ENCODE measurements at places on chromosomes 7 and 10.

- no peaks in the 10 kb centered on the region for H3K27me3 ChIP-seq
- no peak overlapping the region for H3K4me3 ChIP-seq
- no peak for DNase-seq
- no peaks in the 10 kb centered on the region for H3K36me3 ChIP-seq
Observed at GRCh38 chr7:134120405-134120804, 6.7 kb upstream of the LRGUK start.

DNA sequence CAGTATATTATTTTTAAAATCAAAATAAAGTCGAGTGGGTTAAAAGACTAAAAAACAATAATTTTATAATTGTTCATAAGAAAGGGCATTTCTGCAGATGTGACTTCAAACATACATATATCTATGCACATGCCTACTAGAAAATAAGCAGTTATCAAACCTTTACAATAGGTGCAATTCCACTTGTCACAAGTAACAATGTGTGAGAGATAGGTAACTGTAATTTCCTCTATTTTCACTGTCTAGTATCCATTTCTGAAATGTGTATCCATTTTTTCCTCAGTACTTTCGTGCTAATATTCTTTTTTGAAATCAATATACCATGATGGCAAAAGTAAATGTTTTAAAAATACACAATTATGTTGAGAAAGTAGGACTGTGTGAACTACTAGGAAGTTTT lies 96.9 kb upstream of the GNAI1 start:
- DNase-seq: no peak
- no peaks in the 10 kb centered on the region for H3K36me3 ChIP-seq
- no peak overlapping the region for H3K4me3 ChIP-seq
- H3K27me3 ChIP-seq: no peaks in the 10 kb centered on the region
- no peaks in the 10 kb centered on the region for H3K4me1 ChIP-seq

DNA sequence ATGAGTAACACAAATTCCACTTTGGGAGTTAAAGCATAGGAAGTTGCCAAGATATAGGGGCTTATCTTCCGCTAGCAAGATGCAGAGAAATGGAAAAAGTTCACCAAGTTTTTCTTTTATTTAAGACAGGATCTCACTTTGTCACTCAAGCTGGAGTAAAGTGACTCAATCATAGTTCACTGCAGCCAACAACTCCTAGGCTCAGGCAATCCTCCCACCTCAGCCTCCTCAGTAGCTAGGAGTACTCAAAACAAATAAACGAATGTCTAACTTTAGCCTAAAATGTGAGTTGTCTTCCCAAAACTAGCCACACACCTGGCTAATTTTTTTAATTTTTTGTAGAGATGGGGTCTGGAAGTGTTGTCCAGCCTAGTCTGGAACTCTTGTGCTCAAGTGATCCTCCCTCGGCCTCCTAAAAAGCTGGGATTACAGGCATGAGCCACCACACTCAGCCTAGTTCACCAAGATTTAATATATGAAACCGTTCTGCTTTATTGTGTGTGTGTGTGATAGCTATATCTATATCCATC lies 9.9 kb downstream of the VIM start:
- H3K4me3 ChIP-seq: no peak overlapping the region
- H3K4me1 ChIP-seq: no peaks in the 10 kb centered on the region
- H3K36me3 ChIP-seq: peaks cover 6% of the 10 kb centered on the region
- H3K27ac ChIP-seq: no peak overlapping the region

DNA sequence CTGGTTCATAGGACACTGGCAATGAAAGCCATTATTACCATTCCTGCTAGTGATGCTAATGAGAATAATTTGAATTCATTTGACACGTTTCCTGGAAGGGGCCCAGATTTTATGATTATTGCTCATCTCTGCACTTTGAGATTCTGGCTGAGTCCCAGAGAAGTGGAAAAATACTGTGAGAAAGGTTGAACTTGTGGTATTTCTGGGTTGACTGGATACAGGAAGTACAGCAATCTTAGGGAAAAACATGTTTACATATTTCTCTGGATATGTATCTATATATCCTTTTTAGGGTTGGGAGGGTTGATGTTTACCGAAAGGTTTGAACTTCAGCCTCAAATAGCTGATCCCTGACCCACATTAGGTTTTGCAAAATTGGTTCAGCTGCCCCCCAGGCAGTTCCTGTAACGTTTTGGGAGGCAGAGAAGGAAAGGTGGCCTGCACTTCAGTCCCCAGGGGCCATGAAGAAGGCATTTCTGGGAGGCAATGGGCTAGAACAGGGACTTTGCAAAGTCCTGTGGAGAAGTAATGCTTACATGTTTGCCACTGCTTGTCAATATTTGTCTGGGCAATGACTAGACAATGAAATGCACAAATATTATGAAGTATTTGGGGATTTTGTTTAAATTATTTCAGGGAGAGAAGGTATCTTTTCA lies 253.7 kb upstream of the PITRM1 start:
- no peak for DNase-seq
- no peaks in the 10 kb centered on the region for H3K27me3 ChIP-seq
- H3K4me1 ChIP-seq: no peaks in the 10 kb centered on the region
- H3K27ac ChIP-seq: no peak overlapping the region

DNA sequence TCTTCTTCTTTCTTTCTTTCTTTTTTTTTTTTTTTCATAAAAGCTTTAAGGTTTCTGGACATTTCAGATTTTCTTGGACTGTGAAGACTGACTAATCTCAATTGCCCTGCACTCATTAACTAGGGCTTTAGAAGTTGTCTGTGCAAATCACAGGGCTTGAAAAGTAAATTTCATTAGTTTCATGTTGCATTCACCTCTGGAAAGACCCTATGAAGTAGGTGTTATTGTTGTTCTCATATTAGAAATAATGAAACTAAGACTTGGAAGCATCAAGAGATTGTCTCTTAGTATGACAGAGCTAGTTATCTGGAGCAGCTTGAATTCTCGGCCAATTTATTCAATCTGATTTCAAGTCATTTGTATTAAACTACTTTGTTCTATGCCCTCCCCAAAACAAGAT lies 28.2 kb upstream of the SEMA3D start:
- H3K27me3 ChIP-seq: no peaks in the 10 kb centered on the region
- DNase-seq: no peak
- H3K27ac ChIP-seq: no peak overlapping the region
- H3K4me1 ChIP-seq: no peaks in the 10 kb centered on the region

GRCh38 chr10:86077871-86078638 lies 288.5 kb downstream of the GRID1 start:
- no peaks in the 10 kb centered on the region for H3K27me3 ChIP-seq
- no peak overlapping the region for H3K4me3 ChIP-seq

DNA sequence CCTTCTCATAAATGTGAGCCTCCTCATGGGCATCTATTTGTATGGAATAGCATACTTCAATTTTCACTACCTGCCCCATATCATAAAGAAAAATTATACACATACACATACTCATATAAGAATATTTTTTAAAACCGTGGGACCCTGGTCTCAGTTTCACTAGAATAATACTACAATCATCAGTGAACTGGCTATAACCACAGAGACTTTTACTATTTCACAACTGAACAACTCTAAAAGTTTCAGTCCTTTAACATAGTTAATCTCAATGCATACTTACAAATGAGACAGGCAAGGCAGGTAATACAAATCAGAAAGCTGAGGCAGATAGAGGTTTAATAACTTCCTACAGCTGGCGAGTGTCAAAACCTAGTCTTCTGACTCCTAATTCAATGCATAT lies 83.1 kb downstream of the LRRN3 start:
- no peak overlapping the region for H3K4me3 ChIP-seq
- DNase-seq: no peak
- no peaks in the 10 kb centered on the region for H3K27me3 ChIP-seq
- no peak overlapping the region for H3K27ac ChIP-seq
- H3K36me3 ChIP-seq: no peaks in the 10 kb centered on the region
- H3K4me1 ChIP-seq: no peaks in the 10 kb centered on the region

GRCh38 chr10:125156196-125156595 lies 4.2 kb downstream of the CTBP2 start:
- no peaks in the 10 kb centered on the region for H3K27me3 ChIP-seq
- DNase-seq: no peak
- no peak overlapping the region for H3K27ac ChIP-seq

- H3K36me3 ChIP-seq: no peaks in the 10 kb centered on the region
- H3K27ac ChIP-seq: no peak overlapping the region
- DNase-seq: no peak
- H3K4me1 ChIP-seq: no peaks in the 10 kb centered on the region
Observed at GRCh38 chr10:105793071-105793470, 1152.0 kb downstream of the SORCS3 start.

GRCh38 chr7:2154121-2154520 lies 78.6 kb downstream of the MAD1L1 start:
- no peak overlapping the region for H3K27ac ChIP-seq
- peaks cover 7% of the 10 kb centered on the region for H3K4me1 ChIP-seq
- no peaks in the 10 kb centered on the region for H3K27me3 ChIP-seq
- no peaks in the 10 kb centered on the region for H3K36me3 ChIP-seq
- no peak for DNase-seq
- H3K4me3 ChIP-seq: no peak overlapping the region

DNA sequence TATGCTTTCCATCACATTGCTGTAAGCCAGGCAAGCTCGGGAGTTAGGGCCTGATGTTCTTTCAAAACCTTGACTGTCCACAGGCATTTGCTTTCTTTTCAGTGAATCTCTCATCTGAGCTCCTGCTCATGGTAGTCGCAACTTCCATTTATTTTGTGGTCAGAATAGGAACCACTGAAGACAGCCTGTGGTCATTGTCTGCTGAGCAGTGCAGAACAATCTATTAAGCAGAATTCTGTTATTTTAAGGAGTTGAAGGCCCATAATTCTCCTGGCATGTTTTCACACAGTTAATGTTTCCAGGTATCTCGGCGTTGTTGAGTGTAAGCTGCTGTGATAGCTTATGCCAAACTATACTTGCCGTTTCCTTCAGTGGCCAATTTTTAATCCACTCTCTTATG lies 491.1 kb upstream of the AKR1E2 start:
- no peaks in the 10 kb centered on the region for H3K4me1 ChIP-seq
- DNase-seq: no peak
- H3K4me3 ChIP-seq: no peak overlapping the region
- no peak overlapping the region for H3K27ac ChIP-seq

- H3K27ac ChIP-seq: no peak overlapping the region
- peaks cover 19% of the 10 kb centered on the region for H3K27me3 ChIP-seq
- no peak for DNase-seq
- no peaks in the 10 kb centered on the region for H3K4me1 ChIP-seq
Observed at GRCh38 chr7:95794917-95795515, 22.7 kb downstream of the DYNC1I1 start.

Data from H1 (cell line).